Suppressor macrophage (primary cell): ENCODE measurements at places on chromosomes 12 and 14.

DNA sequence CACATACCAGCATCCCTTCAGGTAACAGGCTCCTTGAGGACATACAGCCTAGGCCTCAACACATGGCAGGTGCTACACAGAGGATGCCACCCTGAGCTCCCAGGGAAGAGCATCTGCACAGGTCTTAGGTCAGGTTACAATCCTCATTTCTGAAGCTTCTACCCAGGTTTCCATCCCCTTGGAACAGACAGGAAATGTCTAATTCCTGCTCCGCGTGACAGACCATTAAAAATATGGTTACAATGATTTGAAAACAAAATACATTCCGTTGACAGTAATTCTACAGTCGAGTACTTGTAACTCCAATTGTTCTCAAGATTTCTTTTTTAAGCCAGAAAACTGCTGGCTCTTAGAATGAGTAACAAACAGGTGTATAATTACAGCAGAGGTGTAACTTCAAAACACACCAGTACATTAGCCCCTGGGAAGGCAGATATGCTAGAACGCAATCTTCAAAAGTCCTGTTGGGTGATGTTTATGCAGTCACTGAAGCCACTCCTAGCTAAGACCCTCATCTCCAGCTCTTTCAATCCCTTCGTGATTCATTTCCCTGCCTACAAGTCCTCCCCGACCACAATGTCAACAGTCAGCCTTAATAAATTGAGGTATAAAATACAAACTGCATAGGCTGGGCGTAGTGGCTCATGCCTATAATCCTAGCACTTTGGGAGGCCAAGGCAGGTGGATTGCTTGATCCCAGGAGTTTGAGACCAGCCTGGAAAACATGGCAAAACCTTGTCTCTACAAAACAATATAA is 11.6 kb downstream of the SETD3 start:
- DNase-seq, result no peak

DNA sequence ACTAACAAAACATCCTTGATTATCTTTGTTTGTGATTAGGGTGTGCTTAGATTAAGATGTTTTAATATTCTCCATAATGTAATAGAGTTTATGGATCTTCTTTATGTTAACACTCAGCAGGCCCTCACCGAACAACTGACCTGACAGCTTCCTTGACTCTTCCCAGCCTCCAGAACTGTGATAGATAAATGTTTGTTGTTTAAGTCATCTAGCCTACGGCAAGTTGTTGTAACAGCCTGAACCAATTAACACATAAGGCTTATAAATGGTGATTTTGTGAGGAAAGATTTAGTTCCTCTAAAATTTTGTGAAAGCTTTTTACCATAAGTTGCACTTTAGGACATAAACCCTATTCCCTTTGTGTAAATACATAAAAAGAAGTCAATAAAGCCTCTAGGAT is 156.5 kb upstream of the DCN start:
- DNase-seq, result no peak

GRCh38 chr14:100409003-100409360 is 85.8 kb downstream of the SLC25A47 start:
- peak; percentile 27 for DNase-seq

DNA sequence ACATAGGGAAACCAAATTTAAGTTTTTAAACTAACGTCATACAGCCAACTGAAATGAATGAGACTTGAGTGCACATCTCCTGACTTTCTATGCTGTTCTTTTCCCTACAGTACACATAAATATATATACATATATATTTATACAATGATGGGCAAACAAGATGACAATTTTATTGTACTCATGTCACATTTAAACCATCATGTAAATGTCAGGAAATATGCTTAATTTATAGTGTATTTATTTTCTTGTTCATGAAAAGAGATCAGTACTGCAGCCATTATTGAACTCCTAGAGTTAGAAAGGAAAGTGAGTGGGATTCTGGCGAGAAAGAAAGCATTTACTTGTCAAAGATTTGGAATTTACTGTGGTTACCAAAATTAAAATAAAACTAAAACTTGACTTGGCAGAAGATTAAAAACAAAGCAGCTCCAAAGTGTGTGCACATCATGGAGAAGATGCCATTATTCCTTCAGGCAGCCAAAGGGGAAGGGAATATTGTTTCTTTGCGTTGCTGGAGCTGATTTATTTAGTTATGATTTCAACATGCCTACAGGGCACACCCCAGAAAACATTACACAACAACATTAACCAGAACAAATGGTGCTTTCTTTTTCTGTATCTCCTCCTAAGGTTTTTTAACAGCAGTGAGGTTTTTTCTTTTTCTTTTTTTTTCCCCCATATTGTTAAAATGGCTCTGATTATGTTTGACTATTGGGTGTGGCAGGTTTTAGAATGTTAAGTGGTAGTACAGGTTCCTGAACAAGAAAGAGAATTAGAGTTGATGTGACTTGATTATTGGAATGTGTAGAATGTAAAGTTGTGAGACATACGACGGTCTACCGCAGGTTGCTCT is 144.6 kb downstream of the RAD51B start:
- DNase-seq, result peak; percentile 39

DNA sequence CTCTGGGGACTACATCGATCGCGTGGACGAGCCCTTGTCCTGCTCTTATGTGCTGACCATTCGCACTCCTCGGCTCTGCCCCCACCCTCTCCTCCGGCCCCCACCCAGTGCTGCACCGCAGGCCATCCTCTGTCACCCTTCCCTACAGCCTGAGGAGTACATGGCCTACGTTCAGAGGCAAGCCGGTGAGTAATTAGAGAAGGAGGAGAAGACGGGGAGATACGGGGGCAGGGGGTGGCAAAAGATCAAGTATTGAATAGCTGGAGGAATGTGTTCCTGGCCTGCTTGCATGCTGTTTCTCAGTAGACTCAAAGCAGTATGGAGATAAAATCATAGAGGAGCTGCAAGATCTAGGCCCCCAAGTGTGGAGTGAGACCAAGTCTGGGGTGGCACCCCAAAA is 21.9 kb downstream of the OS9 start:
- no peak for DNase-seq

- DNase-seq, result no peak
Measured at GRCh38 chr12:18267427-18268099, 6.2 kb downstream of the PIK3C2G start.

- DNase-seq, result no peak
Measured at GRCh38 chr12:54350743-54351142, 13.5 kb downstream of the GPR84 start.

DNA sequence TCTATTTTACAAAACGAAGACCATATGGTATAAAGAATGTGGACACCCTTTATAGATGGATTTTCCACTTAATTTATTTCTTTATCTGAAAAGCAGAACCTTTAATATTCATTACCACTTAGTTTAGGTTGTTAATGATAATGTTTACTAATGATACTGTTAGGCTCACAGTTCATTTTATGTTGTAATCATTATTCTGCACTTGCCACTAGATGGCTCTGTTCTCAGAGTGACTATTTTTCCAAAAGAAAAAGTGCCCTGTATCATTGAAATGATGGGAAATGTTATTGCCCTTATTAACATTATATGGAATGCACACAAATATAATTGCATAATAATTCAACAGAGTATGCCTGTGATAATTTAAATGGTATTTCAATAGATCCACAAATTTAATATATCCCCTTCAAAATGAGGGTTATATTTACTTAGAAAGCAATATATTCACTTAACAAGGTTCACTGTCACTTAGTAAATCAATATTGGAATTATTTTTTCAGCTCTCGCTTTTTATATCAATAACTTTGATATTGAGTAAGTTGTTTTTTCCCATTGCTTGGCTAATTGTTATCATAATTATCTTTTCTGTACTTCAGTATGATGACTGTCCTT is 95.7 kb downstream of the PDE3A start:
- DNase-seq, result peak; percentile 62
